ENCODE measurements at places on chromosomes 11 and 22.

DNA sequence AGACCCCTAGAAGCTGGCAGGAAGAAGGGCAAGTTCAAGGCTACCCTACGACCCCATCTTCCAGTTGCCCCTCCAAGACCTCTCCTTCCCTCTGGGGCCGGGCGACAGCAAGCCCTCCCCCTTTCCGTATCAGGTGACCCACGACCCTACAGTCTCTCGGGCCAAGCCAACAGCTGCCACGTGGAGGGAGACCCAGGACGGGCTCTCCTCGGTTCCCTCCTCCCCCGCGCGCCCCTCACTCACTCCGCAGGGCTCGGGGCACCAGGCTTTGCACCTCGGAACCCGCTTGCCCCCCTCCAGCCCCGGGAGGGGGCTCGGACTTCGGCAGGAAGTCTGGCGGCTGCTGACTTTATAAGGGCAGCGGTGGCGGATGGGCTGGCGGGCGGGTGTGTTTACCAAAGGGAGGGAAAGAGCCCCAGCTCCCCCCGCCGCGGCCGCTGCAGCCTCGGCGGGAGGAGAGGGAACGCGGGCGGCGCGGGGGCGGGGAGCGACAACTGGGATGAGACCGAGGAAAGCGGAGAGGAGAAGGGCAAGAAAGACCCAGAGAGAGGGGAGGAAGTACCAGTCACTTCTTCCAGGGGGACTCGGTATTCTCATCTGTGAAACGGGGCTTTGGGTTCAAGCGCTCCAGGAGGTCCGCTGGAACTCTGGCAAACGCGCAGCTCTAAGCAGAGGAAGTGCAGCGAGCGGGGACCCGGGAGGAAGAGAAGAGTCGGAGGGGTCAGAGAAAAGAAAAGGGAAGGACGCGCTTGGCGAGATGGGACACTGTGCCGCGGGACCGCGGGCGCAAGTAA is 767 bp downstream of the SLC43A1 start:
- peak; percentile 29 for DNase-seq

GRCh38 chr22:49753961-49754695 is 73.5 kb downstream of the BRD1 start:
- DNase-seq: no peak

DNA sequence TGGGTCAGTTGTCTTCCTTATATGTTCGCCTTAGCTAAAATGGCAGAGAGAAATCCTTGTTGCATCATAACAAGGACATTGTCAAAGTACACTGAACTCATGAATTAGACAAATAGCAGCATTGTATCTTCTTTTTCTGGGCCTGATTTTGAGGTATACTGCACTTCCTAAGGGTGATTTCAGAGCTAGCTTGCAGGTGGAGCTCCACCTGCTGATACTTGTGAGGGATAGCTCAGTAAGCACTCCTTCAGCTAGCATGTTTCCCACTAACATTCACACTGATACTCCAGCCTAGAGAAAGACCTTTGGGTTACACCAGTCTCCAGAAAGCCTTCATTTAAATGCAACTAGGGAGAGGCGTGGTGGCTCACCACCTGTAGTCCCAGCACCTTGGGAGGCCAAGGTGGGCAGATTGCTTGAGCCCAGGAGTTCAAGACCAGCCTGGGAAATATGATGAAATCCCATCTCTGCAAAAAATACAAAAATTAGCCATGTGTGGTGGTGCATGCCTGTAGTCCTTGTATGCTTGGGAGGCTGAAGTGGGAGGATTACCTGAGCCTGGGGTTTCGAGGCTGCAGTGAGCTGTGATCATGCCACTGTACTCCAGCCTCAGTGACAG is 29.8 kb downstream of the JAM3 start:
- no peak for DNase-seq

DNA sequence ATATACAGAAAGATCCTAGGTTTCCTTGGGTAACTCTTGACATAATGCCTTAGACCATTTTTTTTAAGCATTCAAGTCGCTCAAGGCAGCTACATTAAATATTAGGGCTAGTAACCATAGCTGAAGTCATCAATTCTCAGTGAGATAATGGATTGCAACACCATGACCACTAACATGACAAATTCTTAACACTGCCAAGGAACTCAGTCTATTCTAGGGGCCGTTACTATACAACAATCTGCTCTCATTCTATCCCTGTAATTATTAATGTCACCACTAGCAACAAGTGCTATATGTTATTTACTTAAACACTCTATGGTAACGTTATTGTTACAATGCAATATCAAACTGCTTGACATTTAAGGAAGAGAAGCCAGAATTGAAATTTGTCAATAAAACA is 3.2 kb upstream of the STK33 start:
- no peak for DNase-seq

GRCh38 chr11:61958590-61958989 is 8.4 kb downstream of the BEST1 start:
- no peak for DNase-seq

DNA sequence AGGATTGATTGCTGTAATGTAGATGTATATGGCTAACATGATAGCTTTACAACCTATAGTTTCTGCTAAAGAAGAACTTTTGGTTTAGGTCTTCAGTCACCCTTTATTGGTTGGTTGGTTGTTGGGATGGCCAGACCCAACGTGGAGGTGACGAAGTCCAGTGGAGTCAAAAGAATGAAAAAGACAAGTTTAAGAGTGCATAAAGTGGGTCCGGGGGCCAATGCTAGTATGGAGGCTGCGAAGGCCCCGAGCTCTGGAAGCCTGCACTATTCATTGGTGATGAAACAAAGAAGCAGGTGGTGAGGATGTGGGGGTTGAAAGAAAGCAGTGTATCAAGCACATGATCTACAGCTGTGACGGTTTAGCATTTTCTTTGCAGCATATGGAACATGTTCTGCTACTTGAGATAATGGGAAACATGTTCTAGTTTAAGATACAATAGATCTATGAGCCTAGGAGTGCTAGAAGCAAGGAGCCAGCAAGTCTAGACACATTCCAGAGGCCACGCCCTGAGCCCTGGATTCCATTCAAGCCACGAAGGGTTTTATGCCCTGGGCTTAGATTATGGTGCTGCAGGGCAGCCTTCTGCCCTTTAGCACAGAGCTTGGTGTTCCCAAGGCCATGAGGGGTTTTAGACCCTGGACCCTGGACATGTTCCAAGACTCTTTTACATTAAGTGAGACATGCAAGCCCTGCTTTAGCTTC is 6.3 kb downstream of the TCP11L1 start:
- DNase-seq: no peak

GRCh38 chr11:56808326-56808725 is 59.8 kb upstream of the OR9G4 start:
- no peak for DNase-seq

DNA sequence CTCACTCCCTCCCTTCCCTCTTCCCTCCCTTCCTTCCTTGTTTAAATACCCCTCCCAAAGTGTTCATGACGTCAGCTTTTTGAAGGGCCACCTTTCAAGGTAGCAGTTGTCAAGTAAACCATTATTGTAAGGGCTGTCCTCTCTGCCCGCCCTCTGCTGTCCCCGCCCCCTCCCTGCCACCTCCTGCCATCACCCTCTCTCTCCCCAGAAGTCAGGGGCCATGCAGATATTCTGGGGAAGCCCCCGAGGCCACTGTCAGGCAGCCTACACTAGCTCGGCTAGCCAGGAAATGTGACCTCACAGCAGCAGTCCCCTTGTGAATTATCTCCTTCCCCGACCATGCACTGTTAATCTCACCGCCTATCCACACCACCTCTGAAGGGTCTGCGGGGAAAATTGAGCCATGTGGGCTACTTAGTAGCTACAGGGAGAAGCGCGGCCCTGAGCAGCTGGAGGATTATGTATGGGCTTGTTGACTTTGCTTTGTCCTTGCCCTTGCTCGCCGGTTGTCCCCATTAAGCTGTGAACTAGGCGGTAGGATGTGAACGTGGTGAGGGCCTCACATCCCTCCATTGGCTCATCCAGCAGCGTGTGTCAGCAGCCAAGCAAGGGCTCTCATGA is 42.1 kb upstream of the ATXN10 start:
- DNase-seq: no peak

- DNase-seq: peak; percentile 3
These were observed 71.4 kb upstream of the GRK3 start for GRCh38 chr22:25492841-25493734.

DNA sequence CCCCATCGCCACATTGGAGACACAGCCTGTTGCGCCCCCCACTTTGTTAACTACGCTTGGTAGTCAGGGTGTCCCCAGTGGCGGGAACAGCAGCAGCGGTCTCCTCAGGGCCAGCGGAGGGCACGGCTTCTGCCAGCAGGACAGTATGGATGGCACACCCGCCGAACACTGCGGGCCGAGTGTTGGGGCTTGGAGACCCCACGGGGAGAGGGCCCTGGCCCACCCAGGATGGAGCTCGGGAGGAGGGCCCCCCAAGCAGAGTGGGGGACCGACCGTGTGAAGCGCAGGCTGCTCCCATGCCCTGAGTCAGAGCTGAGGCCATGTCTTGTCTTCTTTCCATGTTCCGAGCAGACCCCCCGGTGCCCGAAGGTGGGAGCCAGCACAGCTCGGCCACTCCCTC is 17.8 kb downstream of the MRPL23 start:
- DNase-seq: no peak

- no peak for DNase-seq
These were observed 4.0 kb upstream of the INS start for GRCh38 chr11:2164861-2165555.

GRCh38 chr11:3046190-3046589 is 11.0 kb downstream of the CARS1 start:
- no peak for DNase-seq

DNA sequence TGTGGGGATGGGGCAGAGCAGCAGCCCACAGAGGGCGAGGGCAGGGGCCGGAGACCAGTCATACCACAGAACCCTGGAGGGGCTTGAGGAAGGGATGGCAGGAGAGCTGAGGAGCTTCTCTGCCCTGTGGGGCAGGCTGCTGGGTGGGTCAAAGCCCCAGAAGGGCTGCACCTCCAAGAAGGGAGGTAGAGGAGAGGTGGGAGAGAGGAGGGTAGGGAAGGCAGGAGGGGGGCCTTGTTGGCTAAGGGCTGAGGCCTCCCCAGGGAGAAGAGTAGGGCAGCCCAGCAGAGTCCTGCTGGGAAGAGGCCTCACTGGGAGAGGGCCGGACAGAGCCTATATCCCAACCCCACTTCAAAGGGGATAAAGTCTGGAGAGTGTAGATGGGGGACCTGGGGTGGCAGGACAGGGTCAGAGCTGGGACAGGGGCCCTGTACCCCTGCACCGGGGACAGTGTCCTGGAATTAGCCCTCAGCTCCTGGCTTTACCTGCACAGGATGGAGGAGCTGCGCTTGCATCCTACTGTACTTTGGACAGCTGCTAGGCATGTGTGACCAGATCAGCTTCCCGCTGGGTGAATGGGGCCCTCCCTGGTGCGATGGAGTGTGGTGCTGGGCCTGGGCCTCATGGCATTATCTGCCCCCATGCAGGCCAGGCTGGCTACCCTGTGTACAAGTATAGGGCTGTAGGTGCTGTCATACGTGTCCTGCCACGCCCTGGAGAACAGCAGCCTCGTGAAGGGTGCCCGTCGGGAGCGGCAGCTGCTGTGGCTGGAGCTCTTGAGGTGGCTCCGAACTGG is 7.3 kb downstream of the DGCR6L start:
- no peak for DNase-seq

GRCh38 chr22:46448333-46448732 is 89.1 kb downstream of the CELSR1 start:
- DNase-seq: no peak

GRCh38 chr22:36986242-36986821 is 32.9 kb downstream of the TST start:
- DNase-seq: no peak

- no peak for DNase-seq
These were observed 734.3 kb downstream of the BRD1 start for GRCh38 chr22:49093192-49093880.

DNA sequence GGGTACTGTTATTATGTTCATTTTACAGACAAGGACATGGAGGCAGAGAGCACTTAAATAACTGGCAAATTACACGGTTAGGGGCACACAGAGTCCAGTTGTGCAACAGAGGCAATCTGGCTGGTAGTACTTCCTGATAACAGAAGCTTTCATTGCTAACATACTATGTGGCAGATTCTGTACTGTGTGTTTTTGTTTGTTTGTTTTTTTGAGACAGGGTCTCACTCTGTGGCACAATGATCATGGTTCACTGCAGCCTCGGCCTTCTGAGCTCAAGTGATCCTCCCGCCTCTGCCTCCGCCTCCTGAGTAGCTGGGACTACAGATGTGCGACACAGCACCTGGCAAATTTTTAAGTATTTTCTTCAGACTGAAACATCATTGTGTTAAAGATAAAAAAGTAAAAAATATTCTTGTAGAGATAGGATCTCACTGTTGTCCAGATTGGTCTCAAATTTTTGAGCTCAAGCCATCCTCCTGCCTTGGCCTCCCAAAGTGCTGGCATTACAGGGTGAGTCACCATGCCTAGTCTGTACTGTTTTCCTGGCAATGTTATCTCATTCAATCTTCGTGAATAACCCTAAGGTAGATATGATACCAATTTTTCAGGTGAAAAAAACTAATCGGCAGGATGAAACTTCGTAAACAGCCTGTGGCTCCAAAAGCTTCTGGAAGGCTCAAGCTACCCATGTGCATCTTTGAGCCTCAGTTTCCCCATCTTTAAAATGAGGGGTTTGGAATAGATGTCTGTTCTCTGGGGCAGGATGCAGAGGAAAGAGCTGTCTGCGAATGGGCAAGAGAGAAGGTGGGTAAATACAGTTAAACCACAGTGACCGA is 921 bp upstream of the NUCB2 start:
- peak; percentile 38 for DNase-seq

DNA sequence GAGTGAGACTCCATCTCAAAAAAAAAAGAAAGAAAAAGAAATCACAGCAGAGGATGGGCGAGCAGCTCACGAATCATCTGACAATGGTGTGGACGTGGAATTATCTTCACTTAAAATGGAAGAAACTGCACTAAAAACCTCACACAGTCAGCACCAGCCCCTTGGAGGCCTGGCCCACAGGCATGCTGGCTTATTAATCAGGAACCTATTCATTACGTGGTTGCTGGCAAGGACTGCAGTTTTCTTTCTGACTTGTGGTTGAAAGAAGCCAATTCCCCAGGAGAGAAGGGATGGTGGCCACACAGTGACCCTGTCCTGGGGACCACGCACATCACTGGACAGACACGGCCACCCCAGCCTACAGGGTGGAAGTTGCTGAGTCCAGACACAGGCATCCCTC is 401.1 kb downstream of the CTTN start:
- DNase-seq: no peak

- no peak for DNase-seq
These were observed 478.8 kb upstream of the RAG2 start for GRCh38 chr11:37076866-37077265.
